ENCODE measurements at places on chromosomes 3 and 15.
A peak's percentile ranks its signal among the peaks of the same experiment; 100 is the strongest.

DNA sequence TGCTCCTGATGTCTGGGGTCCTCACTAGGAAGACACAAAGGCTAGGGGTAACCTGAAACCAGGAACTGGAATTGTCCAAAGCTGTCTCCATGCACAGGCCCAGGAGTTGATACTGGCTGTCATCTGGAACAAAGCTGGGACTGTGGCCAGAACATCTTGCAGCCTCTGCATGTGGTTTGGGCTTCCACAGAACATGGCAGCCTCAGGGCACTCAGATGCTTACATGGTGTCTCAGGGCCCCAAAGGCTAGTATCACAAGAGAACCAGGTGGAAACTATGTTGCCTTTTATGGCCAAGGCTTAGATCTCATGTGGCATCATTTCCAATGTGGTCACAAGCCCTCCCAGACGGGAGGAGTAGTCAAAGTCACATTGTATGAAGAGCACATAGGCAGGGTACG, 335.2 kb upstream of the TRIM42 start:
- DNase-seq, result no peak

DNA sequence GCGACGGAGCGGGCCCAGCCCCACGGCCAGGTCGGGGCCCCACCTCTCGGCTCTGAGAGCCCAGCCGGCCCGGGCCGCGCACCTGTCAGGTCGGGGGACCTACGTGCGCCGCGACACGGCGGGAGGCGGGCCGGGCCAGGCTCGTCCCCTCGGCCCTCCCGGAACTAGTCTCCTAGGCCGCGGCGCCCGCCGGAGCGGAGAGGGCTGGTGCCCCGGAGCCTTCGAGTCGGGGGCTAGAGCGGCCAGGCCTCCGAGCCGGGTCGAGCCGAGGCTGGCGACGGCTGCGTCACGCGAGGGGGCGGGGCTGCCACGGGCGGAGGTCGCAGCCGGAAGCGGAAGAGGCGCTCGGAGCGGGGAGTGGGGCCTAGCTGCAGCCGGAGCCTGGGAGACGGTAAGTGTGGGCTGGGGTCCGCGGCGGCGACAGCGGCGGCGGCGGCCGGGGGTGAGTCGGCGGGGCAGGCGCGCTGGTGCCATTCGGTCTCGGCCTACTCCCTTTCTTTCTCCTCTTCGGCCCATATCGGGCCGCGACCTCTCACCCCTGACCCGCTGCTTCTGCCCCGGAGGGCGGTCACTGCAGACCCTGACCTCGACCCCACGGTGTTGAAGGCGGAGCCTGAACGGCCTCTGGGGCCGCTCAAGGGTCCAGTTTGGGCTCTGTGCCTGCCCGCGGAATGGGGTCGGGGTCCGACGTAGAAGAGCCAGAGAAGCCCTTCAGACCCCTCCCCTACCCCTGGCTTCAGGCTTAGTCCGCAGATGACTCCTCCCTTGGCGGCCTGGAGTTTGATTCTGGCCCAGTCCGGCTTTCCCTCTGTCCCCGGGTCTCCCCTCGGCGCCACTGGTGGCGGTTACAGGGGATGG, at the start of gene CLK3:
Gene CLK3, plus strand, starts transcription at position 329 of the 858 bp plus-strand sequence. CDS start 3,361 bp downstream, outside the sequence.
- peak; percentile 96 for DNase-seq

DNA sequence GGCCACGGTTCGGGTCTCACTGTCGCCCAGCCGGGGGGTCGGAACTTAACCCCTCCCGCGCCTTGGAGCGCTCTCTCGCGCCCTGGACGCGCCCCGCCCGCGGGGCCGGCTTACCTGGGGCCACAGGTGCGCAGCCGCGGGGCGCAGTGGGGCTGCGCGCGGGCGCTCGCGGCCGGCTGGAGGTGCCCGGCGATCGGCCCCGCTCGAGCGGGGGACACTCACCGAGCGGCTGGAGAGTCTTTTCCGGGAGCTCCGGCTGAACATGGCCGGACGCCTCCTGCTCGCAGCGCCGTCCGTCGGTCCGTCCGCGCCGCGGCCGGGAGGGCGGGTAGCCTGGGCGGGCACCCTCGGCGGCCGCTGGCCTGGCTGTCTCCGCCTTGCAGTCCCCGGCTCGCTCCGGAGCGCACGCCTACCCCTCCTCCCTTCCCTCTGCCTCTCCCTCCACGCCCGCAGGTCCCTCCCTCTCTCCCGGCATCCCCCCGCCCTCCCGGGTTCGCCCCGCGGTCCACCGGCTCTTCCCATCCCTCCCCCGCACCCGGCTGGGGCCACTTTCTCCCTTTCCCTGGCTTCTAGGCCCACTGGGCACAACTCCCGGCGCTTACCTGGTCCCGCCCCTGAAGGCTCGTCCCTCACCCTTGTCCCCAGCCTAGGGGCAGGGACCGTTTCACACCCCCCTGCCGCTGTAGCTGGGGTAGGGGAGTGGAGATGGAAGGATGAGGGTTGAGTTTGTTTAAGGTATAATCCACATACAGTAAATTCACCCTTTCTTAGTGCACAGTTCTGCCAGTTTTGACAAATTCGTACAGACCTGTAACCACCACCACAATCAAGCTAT, 220.1 kb upstream of the PRICKLE2 start:
- no peak for DNase-seq

GRCh38 chr15:91368611-91369010, 268.6 kb downstream of the SV2B start:
- no peak for DNase-seq

DNA sequence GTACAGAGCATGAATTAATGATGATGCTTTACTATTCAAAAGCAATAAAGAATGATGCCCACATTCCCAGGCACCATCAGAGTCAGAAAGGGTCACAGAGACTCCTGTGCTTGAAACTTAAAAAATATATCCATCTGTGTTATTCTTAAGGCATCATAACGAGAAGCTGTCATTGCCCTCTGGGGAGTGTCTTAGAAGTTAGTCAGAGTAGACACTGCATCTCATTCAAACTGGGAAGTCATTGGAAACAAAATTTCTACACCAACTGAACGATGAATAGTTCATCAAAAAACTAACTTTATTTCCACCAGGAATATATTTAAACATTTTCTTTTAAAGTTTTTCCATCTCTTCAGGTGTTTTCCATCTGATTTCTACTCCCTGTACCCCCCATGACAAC, 122.9 kb downstream of the RFTN1 start:
- no peak for DNase-seq

DNA sequence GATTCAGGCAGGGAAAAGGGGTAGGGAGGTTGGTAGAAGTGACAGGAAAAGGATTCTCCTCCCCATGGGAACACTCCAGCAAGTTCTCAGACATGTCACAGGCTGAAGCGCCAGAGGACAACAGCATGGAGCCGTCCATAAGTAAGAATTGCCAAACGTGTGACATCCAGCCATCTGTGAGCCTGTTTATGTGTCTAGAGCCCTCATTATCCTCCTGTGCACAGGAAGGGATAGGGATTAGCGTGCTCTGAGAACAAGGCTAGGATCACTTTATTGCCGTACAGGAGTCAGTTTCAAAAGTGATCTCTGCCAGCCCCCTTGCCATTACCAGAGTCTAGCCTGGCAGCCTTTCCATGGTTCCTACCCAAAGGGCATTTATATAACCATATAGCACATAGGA, 549.5 kb downstream of the NTRK3 start:
- DNase-seq, result no peak

DNA sequence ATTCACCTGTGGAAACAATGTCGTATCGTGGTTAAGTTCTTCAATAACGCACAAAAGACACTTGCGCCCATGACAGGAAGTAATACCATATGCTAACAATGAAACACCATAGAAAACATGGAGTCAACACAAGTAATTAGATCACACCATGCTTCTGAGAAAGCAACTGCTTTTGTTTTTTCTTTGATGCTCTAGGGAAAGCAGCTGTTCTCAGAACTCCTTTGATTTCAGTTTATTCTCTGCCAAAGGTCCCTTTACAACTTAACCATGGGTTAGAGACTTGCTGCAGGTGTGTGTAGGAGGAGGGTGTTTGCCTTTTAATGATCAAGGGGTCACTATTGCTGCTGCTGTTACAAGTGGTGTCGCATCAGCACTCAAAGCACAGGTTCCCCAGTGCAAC, 324.0 kb upstream of the SLCO3A1 start:
- no peak for DNase-seq

DNA sequence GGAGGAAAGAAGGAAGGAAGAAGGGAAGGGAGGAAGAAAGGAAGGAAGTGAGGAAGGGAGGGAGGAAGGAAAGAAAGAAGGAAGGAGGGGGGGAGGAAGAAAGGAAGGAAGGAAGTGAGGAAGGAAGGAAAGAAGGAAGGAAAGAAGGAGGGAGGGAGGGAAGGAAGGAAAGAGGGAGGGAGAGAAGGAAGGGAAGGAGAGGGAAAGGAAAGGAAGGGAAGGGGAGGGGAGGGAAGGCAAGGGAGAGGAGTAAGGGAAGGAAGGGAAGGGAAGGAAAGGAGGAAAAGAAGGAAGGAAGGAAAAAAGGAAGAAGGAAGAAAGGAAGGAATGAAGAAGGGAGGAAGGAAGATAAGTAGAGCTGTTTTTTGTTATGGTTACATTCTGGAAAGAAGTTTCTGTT, 141.2 kb downstream of the LRRC3B start:
- DNase-seq, result no peak

- peak; percentile 6 for DNase-seq
Observed at GRCh38 chr15:68271854-68272471, 5.6 kb upstream of the FEM1B start.

GRCh38 chr3:52402101-52402521, 42.8 kb downstream of the SEMA3G start:
- no peak for DNase-seq

GRCh38 chr3:141294301-141294700, 62.7 kb downstream of the PXYLP1 start:
- DNase-seq, result no peak

DNA sequence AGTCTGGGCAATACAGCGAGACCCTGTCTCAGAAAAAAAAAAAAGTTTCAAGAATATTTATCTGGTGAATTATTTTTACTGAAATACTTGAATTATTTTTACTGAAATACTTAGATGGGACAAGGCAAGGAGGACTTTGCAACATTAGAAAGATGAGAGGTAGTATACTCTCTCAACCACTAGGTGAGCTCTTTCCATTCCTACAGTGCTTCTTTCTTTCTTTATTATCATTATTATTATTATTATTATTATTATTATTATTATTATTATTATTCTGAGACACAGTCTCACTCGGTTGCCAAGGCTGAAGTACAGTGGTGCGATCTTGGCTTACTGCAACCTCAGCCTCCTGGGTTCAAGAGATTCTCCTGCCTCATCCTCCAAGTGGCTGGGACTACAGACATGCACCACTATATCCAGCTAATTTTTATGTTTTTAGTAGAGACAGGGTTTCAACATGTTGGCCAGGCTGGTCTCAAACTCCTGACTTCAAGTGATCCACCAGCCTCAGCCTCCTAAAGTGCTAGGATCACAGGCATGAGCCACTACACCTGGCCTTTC, 468.8 kb downstream of the MAGI1 start:
- DNase-seq, result no peak

DNA sequence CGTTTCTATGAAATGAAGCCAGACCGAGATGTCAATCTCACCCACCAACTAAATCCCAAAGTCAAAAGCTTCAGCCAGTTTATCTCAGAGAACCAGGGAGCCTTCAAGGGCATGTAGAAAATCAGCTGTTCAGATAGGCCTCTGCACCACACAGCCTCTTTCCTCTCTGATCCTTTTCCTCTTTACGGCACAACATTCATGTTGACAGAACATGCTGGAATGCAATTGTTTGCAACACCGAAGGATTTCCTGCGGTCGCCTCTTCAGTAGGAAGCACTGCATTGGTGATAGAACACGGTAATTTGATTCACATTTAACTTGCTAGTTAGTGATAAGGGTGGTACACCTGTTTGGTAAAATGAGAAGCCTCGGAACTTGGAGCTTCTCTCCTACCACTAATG, 41.9 kb upstream of the TRA2B start:
- no peak for DNase-seq

DNA sequence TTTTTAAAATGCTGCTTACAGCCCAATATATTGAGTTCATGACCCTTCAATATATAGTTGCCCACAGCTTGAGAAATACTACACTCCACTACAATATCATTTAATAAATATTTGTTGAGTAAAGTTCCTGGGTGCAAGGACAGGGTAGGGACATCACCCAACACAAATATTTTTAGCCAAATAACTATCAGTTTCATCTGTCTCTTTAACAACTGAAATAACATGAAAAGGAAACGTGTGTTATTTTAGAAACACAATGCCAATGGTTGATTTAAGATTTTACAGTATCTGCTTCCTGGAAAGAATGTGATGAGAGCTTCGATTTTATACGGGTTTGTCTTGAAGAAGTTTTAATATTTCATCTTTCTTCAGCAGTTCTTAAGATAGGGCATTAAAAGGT, 67.7 kb upstream of the CDV3 start:
- no peak for DNase-seq

GRCh38 chr3:129046037-129046731, 14.4 kb upstream of the GP9 start:
- DNase-seq, result no peak

- no peak for DNase-seq
Observed at GRCh38 chr3:8525893-8526292, 24.3 kb downstream of the LMCD1 start.

GRCh38 chr3:83567935-83568334, 1390.9 kb upstream of the CADM2 start:
- DNase-seq, result no peak

DNA sequence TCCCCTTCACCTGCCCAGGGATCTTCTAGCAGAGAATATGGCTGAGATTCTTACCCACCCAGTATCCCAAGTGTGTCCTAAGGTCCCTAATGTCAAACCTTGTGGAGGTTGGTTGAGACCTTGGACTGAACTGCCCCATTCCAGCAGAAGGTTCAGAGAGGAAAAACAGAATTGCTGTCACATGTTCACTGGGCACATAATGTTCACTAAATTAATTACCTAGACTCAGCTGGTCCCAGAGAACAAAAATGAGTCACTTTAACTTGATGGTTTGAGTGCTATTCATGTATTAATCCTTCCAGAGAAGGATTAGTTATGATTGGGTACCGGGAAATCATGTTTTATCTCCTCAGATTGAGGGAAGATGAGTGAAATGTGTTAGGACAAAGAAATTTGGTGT, 171.3 kb upstream of the GADL1 start:
- no peak for DNase-seq

DNA sequence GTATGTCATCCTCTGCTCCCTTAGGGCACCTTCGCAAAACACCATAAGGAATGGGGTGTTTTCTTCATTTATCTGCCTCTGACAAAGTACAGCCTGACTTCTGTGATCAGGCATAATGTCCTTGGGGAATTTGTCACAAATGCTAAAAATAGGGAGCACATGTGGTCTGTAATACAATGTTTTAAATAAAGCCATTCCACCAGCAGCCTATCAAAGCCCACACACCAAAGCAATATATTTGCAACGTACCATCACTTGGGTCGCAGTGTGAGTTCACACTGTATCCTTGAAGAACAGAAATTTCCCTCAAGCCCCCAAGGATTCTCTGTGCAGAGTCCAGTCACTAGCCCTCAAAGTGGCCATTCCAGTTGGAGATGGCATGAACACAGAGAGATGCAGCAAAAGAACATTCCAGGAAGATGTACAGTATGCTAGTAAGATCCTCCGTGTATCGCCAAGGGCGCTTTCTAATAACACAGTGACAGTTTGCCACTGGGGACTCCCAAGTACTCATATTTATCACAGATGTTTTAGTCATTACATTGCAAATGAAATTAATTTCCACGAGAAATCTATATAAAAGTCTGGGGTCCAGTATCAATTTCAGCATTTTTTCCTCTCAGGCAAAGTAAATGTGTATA, 246.7 kb downstream of the MCTP2 start:
- DNase-seq, result no peak

- no peak for DNase-seq
Observed at GRCh38 chr3:109059264-109059663, 58.7 kb downstream of the MORC1 start.

GRCh38 chr15:40238532-40239403, at the start of gene PAK6:
Gene PAK6, plus strand, starts transcription at chr15:40239063. Its CDS starts 25,723 bp downstream, at chr15:40264786.
- no peak for DNase-seq

All from NCI-H774 (cell line).